Amniotic stem cell (primary cell): ENCODE measurements at places on chromosomes 12 and 14.
A peak's percentile ranks its signal among the peaks of the same experiment; 100 is the strongest.

DNA sequence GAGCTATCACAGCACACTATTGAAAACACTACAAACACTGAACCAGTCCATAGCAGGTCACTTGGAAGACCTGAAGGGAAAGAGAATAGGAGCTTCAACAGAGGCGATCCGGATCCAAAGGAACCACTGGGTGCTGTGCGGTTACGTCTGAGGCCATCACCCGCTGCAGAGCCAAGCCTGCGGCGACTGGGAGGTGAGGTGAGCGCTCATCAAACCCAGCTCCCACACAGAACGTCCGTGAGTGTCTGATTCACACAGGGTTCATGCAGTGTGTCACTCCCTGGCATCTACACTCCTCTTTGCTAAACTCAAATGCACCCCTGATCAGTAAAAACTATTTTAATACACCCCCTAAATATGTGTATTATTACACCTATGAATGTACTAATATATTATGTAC, 64.1 kb downstream of the TMEM132D start:
- no peak for DNase-seq

DNA sequence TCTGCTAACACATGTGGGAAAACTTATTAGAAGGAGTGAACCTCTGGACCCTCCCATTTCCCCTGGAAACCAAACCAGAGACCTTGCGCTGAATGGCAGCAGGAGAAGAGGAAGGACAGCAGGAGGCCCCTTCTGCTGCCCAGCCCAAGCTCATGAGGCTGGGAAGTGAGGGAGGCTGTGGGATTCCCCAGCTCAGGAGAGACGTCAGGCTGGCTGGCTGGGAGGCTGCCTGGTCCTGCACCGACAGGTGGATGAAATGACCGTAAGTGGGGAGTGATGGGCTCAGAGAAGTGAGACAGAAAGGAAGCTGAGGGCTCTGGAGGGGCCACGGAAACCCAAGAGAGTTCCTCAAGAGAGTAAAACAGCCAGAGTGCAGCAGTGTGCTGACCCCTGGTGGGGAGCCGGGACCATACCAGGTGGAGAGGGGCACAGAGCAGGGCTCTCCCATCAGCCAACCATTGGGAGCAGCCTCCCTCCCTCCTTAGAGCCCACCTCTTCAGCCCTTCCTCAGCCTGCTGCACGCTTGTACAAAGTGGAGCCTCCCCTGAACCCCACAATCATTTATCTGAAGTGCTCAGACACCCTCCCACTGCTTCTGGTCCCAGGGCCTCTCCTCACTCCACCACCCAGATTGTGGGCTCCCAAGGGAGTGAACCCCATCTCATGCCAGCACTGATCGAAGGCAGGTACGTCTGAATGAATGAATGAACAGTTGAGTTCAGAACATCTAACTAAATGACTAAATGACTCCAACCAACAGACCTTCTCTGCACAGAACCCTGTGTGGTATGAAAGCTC, 14.0 kb downstream of the TAMALIN start:
- no peak for DNase-seq

- DNase-seq: no peak
Measured at GRCh38 chr14:74267588-74267987, 28.3 kb downstream of the VSX2 start.

GRCh38 chr12:50025187-50026059, at the start of gene RACGAP1:
TSS of gene RACGAP1 (minus strand) at chr12:50025494. CDS start at chr12:50016715, 8,779 bp downstream.
- DNase-seq: peak; percentile 98

DNA sequence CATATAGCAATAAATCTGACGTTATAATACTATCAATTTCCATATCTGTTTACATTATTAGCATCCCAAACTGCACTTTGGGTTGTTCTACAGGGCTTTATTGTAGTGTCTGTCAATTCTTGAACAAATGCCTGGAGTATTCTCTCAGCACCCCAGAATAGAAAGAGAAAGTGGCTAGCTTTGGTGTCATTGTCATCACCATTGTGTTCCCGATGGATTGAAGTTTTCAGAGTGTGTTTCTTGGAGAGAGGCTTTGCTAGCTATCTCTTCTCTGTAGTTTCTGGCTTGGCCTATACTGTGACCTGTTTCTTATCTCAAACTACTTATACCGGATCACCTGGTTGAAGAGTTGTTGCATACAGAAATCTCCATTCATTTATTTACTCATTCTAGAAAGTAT, 6.4 kb downstream of the TMEM106C start:
- no peak for DNase-seq

- no peak for DNase-seq
Measured at GRCh38 chr14:104875811-104876210, 10.7 kb downstream of the CEP170B start.

DNA sequence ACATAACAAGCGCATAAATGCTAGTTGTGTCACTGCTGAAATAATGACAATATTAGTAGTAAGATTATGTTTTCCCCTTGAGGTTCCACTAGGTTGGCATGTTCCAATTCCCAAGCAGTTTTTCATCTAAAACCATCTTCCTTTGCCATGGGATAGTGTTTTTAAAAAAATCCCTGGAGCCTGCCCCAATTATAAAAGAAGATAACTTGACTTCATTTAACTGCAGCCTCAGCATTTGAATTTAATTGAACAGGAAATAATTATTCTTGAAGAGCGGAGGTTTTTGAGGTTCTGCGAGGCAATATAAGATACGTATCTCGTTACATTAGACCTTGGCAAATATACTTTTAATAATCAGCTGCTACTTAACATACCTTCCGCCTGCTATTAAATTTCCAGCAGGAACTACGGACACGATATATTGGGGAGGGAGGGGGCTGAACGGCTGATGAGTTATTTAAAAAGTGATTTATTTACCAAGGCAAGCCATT, 65.2 kb upstream of the HSPB8 start:
- no peak for DNase-seq

DNA sequence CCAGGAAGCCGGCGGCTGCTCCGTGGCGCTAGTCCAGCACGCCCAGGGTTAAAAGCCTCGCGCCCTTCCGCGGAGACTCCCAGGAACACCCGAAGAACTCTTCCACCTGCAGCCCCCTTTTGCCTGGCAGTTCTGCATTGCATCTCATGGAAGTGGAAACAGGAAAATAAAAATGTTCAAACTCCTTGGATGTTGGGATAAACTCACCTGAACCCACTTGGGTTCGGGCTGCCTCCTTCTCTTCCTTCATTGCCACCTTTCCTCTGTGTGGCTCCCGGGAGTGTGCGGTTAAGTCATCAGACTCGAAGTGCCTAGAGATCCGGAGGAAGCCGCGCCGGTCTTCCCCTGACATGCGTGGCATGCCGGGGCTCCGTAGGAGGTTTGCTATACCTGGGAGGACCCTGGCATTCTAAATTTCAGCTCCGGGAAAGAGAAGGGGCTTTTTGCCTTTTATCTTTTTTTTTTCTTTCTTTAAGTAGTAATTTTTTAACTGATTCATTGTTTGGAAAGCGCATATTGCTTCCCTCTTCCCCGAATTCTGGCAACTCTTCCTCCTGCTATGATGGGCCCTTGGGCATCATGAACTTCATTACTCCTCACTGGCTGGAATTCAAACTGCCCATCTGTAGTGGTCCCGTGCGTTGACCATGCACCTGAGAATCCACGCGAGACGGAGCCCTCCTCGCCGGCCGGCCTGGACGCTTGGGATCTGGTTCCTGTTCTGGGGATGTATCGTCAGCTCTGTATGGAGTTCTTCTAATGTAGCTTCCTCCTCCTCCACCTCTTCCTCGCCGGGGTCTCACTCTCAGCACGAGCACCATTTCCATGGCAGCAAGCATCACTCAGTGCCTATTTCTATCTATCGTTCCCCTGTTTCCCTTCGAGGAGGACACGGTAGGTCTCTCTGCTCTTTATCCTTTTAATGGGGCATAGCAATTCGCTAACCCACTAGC, 931.4 kb downstream of the DIO2 start:
- no peak for DNase-seq

DNA sequence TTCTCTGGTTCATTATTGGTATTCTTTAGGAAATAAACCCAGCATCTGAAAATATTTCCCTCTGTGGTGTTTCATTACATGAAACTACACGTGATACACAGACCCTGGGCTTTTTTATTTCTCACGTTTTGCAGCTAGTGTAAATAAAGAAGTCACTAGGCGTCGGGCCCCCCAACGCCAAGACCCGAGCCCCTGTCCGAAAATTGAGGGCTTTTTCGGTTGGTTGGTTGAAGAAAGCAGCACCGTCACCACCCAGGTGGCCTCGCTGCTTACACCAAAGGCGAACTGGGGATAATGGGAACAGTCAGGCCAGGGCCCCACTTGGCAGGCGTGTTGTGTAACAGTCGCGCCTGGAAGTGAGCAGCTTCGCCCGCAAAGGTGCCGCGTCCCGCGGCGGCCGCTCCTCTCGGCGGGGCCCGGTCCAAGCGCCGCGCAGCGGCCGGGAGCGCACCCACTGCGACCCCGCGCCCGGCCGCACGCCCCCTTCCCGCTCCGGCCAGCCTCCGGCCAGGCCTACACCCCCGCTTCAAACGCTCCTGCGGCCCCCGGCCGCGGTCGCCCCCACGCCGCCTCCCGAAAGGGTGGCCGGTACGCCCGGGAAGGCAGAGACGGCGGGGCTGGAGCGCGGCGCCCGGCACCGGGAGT, 1.2 kb downstream of the DUSP16 start:
- peak; percentile 1 for DNase-seq

- DNase-seq: no peak
Measured at GRCh38 chr14:101591121-101591520, 29.8 kb downstream of the DIO3 start.

- peak; percentile 33 for DNase-seq
Measured at GRCh38 chr12:14716848-14717444, 20.5 kb upstream of the GUCY2C start.

DNA sequence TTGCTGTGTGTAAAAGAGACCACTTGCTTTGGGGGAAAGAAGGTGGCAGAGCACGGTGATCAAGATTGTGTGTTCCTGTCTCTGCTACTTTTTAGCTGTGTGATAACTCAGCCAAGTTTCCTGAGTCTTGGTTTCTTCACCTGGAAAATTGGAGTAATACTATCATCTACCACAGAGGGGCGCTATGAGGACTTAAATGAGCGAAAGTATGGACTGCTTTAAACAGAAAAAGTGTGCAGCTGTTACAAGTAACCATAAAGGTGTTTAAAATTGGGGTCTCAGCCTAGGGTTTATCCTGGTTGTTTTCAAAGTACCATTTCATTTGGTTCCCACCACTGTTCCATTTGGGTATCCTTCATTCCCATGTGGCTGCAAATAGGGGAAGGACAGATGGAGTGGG, 65.9 kb upstream of the WSCD2 start:
- no peak for DNase-seq

DNA sequence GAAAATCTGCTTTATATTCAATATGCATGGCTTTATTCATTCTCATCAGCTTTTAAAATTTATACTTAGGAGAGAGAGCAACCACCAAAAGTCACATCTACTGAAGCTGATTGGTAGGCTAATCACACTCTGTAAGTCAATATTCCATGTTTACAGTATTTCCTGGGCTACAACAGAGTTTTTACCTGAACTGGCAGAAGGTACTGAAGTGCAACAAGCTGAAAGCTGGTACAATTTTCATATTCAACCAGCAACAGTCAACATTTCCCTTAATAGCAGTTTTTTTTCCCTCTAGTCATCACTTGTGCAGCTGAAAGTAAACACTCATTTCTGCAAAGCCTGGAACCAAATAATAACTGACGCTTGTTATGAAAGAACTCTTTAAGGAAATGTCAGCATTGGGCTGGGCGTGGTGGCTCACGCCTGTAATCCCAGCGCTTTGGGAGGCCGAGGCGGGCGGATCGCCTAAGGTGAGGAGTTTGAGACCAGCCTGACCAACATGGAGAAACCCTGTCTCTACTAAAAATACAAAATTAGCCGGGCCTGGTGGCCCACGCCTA, 12.9 kb downstream of the BRAP start:
- no peak for DNase-seq

DNA sequence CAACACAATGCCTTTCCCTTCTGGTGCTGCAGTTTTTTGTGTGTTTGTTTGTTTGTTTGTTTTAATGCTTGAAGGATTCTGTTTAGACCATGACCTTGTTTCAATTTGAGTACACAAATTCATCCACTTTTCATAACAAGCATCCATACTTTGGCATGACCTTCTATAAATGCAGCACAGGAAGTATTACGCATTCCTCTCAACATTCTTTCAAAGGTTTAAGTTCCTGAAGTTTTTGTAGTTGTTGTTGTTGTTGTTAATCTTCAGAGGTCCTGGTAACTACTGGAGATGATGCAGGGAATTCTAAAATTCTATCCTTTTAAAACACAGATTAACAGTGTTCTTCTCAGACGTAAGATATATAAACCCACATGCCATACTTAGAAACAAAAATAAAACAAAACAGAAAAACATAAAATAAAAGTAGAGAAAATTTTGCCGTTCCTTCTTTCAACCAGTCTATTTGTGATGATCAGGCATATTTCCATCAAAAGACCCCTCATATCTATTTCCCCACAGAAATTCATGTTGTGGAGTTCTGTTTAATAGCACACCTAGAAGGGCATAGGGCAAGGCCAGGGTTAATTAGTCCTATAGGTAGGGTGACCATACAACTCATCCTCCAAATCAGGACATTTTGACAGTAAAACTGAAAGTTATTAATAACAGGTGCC, 529.9 kb downstream of the NOVA1 start:
- no peak for DNase-seq

- no peak for DNase-seq
Measured at GRCh38 chr14:73133795-73134194, 2.5 kb upstream of the PSEN1 start.

GRCh38 chr14:22460461-22461195, 128.4 kb downstream of the DAD1 start:
- no peak for DNase-seq

DNA sequence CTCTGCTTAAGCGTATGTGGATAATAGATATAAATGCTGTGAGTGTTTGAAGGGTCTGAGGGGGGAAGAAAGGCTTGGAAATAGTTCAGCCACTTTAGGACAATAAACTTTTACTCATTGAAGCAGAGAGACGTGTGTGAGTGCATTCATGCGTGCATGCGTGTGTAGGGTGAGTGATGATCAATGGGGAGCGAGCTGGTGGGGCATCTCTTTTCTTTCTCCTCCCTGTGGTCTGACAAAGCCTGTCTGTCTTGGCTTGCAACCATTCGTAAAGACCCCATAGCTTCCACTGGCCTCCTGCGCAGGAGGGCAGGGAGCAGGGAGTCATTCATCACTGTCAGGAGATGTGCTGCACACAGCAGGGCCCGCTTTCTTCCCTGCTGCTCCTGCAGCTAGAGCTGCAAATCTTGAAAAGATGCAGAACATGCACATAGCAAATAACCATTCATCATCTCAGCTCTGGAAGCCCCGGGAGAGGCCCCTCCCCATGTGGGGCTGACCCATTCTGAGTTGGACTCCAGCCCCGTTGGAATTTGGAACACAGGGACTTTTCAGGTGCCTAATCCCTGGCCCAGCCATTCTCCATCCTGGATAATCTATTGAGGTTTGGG, 223.2 kb downstream of the PPM1H start:
- no peak for DNase-seq

- DNase-seq: no peak
Measured at GRCh38 chr12:9033265-9033887, 44.0 kb downstream of the KLRG1 start.
